ENCODE measurements at places on chromosomes 11 and 22.

GRCh38 chr11:133040289-133040900, 491.9 kb downstream of the OPCML start:
- no peak for DNase-seq

DNA sequence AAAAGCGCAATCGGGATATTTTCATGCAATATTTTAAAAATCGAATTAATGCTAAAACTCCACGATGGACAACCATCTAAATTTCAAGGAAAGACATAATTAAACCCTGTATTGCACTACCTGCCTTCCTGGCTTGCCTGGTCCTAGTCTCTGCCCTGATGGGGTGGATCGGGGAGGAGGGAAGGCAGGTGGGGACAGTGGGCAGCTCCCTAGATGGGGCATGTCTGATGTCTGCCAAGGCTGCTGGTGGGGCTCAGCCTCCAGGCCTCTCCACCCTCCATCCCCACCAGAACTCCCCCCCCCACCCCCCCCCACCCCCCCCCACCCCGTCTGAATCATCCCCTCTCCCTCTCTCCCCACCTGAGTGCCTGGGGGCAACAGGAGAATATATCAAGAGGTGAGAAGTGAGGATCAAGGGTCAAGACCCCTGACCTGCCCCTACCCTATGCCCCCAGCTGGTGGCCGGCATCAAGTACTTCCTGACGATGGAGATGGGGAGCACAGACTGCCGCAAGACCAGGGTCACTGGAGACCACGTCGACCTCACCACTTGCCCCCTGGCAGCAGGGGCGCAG, 650 bp downstream of the CST6 start:
- DNase-seq: no peak

DNA sequence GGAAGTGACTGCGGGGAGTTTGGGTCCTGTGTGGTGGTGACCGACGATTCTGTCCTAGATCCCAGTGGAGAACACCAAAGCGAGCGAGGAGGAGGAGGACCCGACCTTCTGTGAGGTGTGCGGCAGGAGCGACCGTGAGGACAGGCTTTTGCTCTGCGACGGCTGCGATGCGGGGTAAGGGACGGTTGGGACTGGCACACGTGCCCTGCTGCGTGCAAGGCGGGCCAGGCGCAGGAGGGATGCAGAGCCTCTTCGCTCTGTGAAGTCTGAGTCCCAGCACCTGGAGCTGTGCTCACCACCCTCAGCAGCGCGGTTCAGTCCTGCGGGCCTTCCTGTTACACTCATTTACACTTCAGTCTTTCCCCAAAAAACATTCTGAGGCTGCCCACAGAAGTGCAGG, 16.2 kb downstream of the PHRF1 start:
- no peak for DNase-seq

GRCh38 chr11:66281776-66282467, 3.9 kb downstream of the CNIH2 start:
- no peak for DNase-seq

- no peak for DNase-seq
These were observed 88.3 kb upstream of the MTMR2 start for GRCh38 chr11:96012086-96012824.

DNA sequence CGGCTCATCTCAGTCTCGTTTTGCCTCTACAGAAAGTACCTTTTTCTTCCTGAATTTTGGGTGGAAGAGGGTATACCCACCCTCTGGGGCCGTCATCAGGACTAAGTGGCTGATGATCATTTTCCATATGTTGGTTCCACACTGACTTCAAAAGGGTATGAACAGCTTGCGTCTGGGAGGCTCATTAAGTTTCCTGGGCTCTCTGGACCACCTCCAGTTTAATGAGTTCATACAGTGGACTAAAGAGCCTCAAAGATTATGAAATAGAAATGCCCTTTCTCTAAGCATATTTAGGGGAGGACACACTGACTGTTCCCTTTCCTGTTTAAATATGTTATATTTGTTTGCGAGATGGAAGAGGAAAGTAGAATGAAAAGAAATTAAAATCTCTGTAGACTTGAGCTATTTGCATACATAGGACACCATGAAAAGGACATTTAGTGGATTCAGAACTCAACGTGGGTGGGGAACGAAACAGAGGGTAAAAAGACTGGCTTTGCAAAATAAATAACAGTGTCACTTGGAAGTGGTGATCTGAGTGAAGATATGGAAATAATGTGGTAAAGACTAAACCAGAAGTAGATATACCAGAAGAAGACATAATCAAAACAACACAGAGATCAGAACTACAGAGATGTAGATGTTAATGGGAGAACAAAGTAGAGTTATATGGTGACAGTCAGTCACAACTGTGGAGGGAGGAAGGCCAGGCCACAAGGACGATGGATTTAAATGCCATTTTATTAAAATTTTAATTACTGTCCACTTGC, 18.7 kb downstream of the LDLRAD3 start:
- DNase-seq: no peak

GRCh38 chr22:22737590-22737989, 93.2 kb downstream of the GGTLC2 start:
- no peak for DNase-seq

DNA sequence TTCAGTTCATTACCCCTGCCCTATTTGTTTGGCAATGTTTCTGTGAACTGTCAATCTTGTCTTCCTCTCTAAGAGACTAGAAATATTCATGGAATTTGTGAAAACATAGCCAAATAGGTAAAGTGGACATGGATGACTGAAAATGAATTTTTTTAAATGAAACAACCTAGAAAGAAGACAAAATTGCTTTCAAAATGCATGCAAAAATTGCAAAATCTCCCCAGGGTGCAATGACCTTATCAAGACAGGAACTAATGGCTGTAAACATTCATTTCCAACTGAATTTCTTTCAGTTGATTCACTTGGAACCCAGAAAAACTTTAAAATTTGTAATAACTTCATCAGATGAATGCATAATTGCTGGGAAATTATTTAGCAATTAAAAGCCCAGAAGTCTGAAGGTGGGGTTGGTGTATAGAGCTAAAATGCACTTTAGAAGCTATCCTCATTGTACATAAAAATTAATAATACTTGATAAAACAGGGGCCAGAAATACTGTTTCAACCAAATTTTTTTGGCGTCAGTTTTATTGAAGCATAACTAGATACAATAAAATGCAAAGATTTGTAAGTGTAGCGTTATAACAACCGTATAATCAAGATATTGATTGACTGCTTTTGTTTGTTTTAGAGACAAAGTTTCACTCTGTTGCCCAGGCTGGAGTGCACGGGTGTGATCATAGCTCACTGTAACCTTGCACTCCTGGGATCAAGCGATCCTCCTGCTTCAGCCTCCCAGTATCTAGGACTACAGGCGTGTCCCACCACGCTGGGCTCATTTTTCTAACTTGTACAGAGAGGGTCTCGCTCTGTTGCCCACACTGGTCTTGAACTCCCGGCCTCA, 27.6 kb upstream of the SLC35C1 start:
- DNase-seq: no peak

DNA sequence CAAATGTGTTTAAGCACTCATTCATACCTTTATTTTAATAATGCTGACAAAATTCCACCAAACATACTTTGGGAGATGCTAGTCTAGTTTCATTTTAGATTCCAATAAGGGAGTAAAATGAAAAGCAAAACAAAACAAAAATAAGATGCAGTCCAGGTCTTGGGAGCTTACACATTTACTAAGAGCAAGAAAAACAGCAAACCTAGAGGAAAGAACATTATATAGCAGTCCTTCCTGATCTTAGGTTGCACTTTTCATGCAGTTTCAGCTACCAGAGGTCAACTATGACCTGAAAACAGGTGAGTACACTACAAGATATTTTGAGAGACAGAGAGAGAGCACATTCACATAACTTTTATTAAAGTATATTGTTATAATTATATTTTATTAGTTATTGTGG, 1100.9 kb downstream of the DLG2 start:
- no peak for DNase-seq

DNA sequence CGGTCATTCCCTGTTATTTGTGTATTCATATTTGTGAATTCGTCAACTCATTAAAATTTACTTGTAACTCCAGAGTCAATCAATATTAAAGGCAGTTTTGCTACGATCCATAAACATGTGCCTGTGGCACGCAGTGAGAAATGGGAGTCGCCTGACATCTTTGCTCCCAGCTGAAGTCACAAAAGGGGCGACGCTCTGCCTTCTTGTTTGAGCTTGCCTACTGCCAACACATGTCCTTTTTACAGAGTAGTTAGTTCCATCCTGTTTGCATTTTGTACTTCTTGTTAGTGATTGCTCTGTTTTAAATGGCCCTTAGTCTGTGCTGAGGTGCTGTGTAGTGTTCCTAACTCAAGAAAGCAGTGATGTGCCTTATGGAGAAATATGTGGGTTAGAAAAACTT, 305.3 kb downstream of the ETS1 start:
- DNase-seq: no peak

GRCh38 chr22:50271519-50271970, 1.4 kb upstream of the MAPK11 start:
- no peak for DNase-seq

DNA sequence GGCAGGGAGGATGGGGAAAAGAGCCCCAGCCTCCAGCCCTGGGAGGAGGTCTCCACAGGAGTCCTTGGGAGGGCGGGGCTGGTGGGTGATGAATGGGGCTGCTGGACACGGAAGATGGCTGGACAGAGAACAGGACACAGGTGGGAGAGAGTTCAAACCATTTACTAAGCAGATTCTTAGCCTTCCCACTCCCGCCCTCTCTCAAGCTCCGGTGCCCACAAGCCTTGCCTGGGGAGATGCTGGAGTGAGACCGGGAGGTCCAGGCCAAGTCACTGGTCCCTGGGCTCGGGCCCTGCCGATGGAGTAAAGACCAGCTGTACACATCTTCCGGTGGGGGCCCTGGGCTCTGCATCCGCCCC, 1.4 kb downstream of the CLDN5 start:
- no peak for DNase-seq

GRCh38 chr11:116164843-116165242, 607.9 kb downstream of the BUD13 start:
- peak; percentile 59 for DNase-seq

DNA sequence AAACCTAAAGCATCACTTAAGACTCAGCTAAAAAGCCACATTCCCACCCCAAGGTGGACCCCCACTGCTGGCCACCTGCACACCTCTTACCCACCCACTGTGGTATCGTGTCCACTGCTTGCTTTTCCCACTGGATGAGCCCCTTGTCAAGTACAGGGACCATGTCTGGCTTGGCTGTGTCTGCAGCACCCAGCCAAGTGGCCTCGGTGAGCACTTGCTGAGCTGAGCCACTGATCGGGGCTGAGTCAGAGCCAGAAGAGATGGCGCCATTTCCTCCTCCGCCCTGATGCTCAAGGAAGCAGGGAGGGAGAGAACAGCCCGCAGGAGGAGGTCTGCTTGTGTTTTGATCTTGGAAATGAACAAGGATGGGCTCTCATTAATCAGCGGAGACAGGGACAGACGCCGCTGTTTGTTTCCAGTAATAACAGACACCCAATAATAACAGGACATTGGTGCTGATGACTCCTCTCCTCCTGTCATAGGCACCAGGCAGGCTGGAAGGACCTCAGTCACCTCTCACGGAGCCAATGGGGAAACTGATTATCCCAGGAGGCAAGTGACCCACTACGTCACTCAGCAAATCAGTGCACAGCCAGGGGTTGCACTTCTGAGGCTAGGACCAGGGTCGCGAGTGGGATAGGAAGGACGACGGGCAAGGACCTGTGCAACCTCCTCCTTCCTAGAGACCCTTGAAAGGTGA, 85.2 kb upstream of the RTL6 start:
- DNase-seq: peak; percentile 46

DNA sequence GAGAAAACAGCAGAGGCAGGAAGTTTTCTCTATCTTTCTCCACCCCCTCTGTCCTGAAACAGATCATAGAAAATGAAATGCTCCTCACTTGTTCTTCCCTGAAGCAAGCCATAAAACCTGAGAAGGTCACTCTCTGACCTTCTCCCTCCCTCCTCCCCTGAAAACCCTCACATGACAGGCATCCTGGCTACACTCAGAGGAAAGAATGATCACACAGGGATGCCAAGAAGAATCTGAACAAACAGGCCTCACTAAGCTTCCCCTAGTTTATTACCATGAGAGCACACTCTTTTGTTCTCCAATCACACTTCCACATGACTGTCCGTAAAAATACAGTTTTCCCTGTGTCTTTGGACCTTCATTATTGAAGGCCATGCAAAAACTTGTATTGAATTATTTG, 300.1 kb downstream of the BUD13 start:
- DNase-seq: no peak

DNA sequence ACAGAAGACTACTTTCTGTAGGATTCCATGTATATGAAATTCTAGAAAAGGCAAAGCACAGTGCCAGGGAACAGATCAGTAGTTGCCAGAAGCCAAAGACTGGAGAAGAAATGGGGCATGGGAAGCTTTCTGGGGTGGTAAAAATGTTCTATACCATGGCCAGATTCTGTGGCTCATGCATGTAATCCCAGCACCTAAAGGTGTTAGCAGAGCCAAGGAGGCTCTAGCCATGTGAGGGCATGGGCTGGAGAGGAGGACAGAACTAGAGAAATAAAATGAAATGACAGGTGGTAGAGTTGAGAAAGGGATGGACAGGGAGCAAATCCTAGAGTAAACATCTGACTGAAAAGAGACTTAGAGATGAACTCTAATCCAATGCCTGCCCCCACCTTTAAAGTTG, 26.9 kb upstream of the HMGXB4 start:
- DNase-seq: no peak

DNA sequence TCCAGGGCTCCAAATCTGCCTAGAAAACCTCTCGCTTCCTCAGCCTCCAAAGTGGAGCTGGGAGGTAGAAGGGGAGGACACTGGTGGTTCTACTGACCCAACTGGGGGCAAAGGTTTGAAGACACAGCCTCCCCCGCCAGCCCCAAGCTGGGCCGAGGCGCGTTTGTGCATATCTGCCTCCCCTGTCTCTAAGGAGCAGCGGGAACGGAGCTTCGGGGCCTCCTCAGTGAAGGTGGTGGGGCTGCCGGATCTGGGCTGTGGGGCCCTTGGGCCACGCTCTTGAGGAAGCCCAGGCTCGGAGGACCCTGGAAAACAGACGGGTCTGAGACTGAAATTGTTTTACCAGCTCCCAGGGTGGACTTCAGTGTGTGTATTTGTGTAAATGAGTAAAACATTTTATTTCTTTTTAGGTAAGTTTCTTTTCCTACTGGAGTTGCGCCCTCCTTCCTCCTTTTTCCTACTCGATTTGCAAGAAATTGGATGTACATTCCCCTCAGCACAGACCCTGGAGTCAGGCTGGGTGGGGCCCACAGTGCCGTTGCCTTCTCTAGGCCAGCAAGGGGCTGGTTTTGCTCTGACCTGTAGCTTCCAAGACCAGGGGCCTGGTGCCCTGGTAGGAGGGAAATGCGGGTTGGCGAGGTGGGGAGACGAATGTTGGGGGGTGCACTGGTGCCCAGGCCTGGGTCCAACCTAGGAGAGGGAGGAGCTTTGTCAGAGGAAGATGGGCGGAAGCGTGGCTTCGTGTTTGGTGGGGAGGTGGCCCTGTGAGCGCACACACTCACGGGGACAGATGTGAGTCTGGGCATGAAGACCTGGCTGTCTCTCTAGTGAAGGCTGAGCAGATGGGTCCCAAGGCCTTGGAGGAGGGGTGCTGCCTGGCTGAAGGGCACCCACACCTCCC, 50.6 kb downstream of the ST14 start:
- peak; percentile 50 for DNase-seq

GRCh38 chr22:44516841-44517240, 18.8 kb upstream of the RTL6 start:
- no peak for DNase-seq

All from coronary artery (tissue), 2 donors.